Right ventricle myocardium inferior (tissue), 1 donor: ENCODE measurements at places on chromosomes 12 and 14. TPM values are rescaled to one million over a fixed set of nuclear protein-coding genes. Genes with fewer than 3 reads are reported as not detected.

DNA sequence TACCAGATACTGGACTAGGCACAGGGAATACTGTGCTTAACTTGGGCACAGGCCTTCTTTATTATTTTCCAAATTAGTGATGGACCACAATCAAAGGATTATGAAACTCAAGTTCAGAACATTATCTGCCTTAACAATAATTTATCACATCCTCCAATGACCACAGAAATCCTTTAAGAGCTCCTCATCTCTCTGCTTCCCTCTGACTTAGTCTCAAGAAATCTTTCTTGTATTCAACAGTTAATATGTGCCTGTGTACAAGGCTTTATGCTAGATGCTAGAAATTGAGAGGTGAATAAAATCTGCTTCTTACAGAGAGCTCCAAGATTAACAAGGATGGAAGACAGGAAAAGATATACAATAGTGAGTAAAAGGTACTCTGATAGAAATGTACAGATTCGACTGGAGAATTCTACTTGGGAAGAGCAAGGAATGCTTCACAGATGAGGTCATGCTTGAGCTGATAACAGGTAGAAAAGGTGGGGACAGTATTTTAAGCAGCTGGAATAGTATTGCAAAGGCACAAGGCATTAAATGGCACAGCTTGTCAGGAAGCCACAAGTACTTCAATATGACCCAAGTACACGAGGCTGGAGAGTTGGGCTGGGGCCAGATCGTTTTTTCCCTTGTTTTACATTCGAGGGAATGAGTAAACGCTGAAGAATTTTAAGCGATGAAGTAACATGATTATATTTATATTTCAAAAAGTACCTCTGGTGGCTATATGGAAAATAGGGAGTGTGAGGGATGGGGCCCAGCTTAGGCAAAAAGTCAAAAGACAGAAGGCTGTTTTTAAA lies 55.1 kb upstream of the ARID2 start:
- no peak for DNase-seq

DNA sequence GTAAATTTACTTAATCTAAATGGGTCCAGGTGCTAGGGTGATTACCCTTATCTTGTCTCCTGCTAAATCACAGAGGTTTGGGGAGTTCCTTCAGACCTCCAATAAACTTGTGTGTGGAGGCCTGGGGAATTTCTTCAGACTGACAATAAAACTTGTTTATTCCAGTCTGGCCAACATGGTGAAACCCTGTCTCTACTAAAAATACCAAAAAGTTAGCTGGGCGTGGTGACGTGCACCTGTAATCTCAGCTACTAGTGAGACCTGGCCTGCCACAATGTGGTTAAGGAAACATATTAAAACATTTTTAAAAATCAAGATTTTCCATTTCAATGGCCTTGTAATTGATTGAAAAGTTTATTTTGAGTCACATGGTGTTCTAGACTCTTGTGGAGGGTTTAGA lies 126.9 kb upstream of the FGD4 start:
- no peak for DNase-seq

DNA sequence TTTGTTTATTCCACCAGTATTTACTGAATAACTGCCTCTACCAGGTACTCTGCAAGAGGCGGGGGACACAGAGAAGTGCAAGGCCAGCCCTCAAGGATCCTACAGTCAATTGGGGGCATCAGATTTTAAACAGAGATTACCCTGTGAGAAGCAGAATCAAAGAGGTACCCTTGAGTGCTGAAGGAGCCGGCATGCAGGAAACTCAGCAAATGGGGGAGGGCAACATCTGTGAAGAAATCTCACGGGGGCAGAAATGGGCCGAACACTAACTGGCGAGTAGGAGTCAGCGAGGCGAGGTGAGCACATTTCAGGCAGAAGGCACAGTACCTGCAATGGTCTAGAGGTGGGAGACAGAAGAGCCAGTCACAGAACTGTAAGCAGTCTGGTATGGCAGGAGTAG lies 9.0 kb downstream of the GALNT6 start:
- no peak for DNase-seq

GRCh38 chr12:106873983-106874382 lies 81.7 kb upstream of the TMEM263 start:
- DNase-seq, result no peak

The RBP5 gene
- total RNA-seq, result 0.54 TPM

DNA sequence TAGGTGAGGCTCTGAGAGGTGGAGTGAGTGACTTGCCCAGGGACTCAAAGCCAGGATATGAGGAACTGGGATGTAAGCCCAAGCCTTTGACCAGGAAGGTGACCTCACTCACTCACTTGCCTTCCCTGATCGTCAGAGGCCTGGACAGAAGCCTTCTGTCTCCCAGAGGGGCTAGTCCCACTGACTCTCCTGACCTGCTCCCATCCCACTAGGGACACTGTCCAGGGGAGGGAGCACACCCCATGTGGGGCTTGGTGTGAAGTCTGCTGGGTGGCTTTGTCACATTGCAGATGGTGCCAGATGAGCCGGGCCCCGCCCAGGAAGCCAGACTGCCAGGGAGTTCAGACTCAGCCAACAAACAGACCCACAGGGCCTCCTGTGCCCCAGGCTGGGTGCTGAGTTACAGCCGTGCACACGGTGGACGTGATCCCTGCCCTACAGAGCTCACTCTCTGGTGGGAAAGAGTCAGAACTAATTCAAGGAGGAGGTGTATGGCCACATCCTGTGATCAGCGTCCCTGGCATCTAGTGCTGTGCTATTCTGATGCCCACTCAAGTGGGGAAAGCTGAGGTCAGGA lies 28.3 kb downstream of the MMAB start:
- DNase-seq, result peak; percentile 76

The OR6C65 gene
- not detected for total RNA-seq

The CYP27B1 gene
- 0.49 TPM for total RNA-seq

DNA sequence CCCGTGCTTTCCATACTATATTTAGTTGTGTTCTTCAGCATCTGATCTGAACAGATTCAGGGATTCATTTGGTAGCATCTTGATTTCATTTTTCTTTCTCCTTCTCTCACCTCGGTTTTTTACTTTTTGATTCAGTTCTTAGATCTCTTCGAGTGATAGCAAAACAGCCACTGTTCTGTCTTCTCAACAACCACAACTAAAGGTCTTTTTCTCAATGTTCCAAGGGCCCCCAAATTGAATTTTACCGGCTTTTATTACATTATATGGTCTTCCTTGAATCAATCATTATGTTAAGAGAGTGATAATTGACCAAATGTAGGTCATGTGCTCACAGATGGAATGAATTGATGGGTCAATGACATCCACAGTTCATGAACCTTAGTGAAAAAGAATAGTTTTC lies 164.5 kb upstream of the LMNTD1 start:
- no peak for DNase-seq

- no peak for DNase-seq
Observed at GRCh38 chr14:35369701-35370191, 34.8 kb downstream of the NFKBIA start.

DNA sequence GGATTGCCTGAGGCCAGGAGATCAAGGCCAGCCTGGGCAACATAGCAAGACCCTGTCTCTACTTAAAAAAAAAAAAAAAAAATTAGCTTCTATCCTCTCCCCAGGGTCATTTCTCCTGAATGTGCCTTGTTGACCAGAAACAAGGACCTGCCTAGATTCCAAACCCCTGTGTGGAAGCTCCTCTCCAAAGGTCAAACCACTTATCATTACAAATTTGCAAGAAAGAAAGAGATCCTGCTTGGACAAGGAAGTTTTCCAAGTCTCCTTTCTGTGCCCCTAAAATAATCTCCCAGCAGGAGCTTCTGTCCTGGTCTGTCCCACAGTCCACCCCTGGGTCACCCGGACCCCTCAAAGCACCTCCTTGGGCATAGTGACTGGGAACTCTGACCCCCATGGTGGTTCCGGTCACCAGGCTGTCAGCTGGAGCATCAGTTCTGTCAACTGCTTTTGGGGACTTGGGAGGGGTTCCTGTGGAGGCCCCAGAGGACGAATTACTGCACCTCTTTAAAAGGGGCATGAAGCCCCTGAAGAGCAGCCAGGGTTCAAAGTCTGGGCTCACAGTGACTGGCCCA lies 38.4 kb downstream of the ACTN1 start:
- no peak for DNase-seq

- DNase-seq, result no peak
Observed at GRCh38 chr12:6275928-6276887, 34.3 kb upstream of the PLEKHG6 start.
